GF-D8 (cell line): ENCODE measurements at places on chromosomes 11 and 22.

GRCh38 chr11:36564376-36565030, 3.3 kb upstream of the RAG1 start:
- DNase-seq = no peak

- DNase-seq = no peak
Observed at GRCh38 chr11:117932426-117932825, 3.2 kb upstream of the TMPRSS13 start.

DNA sequence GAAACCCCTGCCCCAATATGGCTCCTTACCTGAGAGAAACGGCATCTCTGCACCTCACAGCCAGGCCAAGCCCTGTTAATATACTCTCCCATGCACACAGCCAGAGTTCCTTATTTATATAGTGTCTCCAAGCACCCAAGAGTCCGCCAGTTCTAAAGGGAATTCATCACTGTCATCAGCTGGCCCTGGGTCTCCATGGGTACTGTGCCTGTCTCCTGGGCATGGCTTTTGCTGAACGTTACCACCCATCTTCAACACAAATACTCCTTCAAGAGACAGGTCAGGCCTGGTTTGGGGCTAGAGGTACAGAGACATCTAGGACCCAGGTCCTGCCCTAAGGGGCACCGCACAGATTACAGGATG, 1.6 kb upstream of the ATG16L2 start:
- DNase-seq = no peak

GRCh38 chr11:109772892-109773291, 320.3 kb upstream of the ZC3H12C start:
- no peak for DNase-seq

GRCh38 chr22:37044634-37045625, 6.6 kb upstream of the KCTD17 start:
- DNase-seq = no peak
